ENCODE measurements at places on chromosomes 2 and 18. TPM values are rescaled to one million over a fixed set of nuclear protein-coding genes. Genes with fewer than 3 reads are reported as not detected.
A peak's percentile ranks its signal among the peaks of the same experiment; 100 is the strongest.

The MC5R gene
- not detected for total RNA-seq

The CRYGC gene
- total RNA-seq = not detected

The ASPRV1 gene
- total RNA-seq = 0.33 TPM

The KCNS3 gene
- 1.3 TPM for total RNA-seq

The ARHGAP28 gene
- total RNA-seq = 27.2 TPM

The BMP10 gene
- not detected for total RNA-seq

GRCh38 chr18:45408218-45408617 lies 207.1 kb upstream of the SLC14A2 start:
- H3K27me3 ChIP-seq = no peaks in the 10 kb centered on the region
- DNase-seq = no peak
- no peak overlapping the region for H3K27ac ChIP-seq
- no peaks in the 10 kb centered on the region for H3K36me3 ChIP-seq
- no peak overlapping the region for H3K4me3 ChIP-seq

DNA sequence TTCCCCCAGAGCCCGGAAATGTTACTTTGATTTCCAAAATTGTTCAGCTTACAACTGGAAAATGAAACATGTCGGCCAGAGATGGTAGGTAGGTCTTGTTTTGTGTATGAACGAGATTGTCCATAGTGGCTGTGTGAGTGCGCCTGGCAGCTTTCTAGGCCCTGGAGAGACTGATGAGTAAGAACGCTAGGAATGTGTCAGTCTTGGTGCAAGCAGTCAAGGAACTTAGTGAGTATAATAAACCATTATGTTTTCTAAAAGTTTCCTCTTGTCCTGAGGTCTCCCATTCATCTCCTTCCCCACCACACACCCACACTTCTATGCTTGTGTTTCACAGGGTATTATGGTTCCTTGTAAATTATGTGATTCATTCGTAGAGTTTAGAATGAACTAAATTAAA lies 234.2 kb downstream of the CDH2 start:
- no peak overlapping the region for H3K4me3 ChIP-seq
- no peaks in the 10 kb centered on the region for H3K27me3 ChIP-seq
- no peaks in the 10 kb centered on the region for H3K4me1 ChIP-seq

DNA sequence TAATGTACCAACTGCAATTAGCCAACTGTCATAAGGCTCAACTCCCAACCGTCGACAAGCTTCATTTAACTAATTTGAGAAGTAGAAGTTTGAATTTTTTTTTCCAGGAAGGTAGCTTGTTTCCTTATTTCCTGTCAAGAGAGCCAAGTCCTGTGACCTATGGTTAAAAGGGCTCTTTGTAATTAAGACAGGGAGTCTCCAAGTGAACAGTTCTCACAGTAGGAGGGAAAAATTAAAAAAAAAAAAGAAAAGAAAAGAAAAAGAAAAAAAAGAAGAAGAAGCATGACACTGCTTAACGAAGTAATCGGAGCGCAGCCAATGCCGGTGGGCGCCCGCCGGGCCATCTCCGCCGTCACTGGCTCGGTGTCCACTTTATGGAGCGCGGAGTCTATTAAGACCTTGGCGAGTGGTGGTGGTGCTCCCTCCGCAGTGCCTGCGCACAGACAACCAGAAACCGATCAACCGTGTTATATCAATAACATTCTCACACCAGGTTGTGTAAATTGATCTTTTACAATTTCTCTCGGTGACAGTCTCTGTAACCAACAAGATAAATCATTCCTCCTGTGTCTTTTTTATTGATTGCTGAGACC lies 197.2 kb upstream of the POU3F3 start:
- H3K4me1 ChIP-seq = no peaks in the 10 kb centered on the region
- H3K36me3 ChIP-seq = no peaks in the 10 kb centered on the region
- no peaks in the 10 kb centered on the region for H3K27me3 ChIP-seq
- DNase-seq = no peak

GRCh38 chr2:120961396-120961795 lies 225.7 kb downstream of the GLI2 start:
- no peak overlapping the region for H3K4me3 ChIP-seq
- no peaks in the 10 kb centered on the region for H3K36me3 ChIP-seq
- H3K27ac ChIP-seq = no peak overlapping the region

DNA sequence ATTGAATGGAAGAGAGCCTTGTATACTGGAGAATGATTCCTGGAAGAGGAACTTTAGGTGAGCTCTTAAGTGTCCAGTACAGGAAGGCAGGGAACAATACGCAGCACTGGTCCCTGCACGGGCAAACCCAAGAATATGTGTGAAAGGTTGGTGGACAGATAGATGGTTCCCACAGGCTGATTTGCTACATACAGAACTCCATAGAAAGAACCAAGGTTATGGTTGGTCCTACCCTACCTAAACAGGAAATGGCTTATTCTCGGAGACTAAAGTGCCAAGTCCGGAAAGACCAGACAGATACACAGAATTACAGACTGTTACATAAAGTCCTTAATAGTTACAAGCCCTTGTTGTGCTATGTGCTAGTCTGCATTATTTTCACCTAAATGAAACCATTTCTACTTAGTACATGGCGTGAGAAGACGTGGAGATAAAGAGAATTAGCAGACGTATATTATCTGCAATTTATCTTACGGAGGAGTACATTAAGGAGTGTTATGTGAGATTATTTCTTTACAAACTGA lies 1.2 kb downstream of the REV1 start:
- peak; percentile 32 for DNase-seq
- peaks cover 2% of the 10 kb centered on the region for H3K27me3 ChIP-seq
- H3K4me1 ChIP-seq = peaks cover 6% of the 10 kb centered on the region

DNA sequence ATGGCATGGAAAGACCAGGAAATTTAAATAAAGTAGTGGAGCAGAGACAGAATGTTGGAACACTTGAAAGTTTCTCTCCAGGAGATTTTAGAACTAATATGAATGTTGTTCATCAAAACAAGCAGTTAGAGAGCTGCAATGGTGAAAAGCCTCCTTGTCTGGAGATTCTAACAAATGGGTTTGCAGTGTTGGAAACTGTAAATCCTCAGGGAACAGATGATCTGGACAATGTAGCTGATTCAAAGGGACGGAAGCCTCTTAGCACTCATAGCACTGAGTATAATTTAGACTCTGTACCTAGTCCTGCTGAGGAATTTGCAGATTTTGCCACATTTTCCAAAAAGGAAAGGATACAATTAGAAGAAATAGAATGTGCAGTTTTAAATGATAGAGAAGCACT lies 27.7 kb downstream of the AFTPH start:
- no peak for DNase-seq
- no peaks in the 10 kb centered on the region for H3K36me3 ChIP-seq
- no peak overlapping the region for H3K27ac ChIP-seq
- no peak overlapping the region for H3K4me3 ChIP-seq

DNA sequence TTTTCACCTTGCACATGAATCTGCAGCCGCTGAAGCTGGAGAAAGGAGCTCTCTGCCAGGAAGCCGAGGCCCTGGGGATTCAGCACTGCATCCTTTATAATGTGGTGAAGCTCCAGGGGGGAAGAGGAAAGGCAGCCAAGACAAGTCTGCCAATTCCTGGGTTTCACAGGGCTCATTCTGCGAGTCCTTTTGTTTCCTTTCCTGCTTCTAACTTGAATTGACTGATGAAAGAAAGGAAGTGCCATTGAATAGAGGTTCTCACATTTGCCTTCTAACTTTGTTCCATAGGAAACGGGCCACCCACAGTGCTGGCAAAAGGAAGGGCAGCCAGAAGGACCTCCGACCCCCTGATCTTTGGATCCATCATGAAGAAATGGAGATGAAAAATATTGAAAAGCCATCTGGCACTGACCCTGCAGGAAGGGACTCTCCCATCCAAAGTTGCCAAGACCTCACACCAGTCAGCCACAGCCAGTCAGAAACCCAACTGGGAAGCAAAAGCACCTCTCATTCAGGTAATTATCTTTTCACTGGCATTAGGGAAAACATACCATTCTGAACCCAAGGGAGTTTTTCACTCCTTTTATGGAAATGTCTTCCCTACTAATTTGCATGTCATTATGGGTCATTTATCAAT lies 765.4 kb downstream of the MBD2 start:
- DNase-seq = peak; percentile 14
- H3K4me1 ChIP-seq = no peaks in the 10 kb centered on the region
- no peaks in the 10 kb centered on the region for H3K27me3 ChIP-seq
- H3K36me3 ChIP-seq = no peaks in the 10 kb centered on the region
- no peak overlapping the region for H3K4me3 ChIP-seq
- no peak overlapping the region for H3K27ac ChIP-seq

DNA sequence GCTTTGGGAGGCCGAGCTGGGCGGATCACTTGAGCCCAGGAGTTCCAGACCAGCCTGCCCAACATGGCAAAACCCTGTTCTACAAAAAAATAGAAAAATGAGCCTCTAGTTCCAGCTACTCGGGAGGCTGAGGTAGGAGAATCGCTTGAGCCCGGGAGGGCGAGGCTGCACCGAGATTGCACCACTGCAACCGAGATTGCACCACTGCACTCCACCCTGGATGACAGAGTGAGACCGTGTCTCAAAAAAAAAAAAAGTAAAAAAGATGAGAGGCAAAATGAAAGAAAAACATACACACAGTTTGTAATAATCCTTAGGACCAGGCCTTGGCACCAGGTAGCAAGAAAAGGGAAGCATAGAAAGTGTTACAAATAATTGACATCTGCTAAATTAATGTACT lies 22.0 kb downstream of the RBM43 start:
- H3K36me3 ChIP-seq = no peaks in the 10 kb centered on the region
- no peaks in the 10 kb centered on the region for H3K4me1 ChIP-seq
- no peak for DNase-seq

DNA sequence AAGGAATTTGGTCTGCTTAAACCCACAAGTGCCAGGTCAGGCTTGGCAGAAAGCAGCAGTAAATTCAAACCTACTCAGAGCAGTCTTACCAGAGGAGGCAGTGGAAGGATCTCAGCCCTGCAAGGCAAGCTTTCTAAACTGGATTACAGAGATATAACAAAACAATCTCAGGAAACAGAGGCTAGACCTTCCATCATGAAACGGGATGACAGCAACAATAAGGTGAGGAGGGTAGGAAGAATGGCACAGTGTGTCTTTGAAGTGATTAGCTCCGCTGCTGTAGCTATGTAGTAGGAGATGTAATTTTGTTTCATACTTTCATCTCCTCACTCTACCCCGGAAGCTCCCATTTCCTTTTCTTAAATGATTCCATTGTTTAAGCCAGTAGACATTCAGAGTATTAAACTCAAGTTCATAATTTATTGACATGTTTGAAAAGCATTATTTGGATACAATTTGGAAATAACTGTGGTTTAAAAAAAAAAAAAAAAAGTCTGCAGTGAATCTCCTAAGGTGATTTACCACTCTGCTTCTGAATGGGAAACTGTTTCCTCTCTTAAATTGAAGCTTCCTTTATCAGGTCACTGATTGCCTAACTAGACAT lies 29.4 kb upstream of the DYSF start:
- no peak overlapping the region for H3K4me3 ChIP-seq
- no peaks in the 10 kb centered on the region for H3K4me1 ChIP-seq
- H3K27ac ChIP-seq = no peak overlapping the region
- H3K36me3 ChIP-seq = peaks cover 2% of the 10 kb centered on the region
- H3K27me3 ChIP-seq = no peaks in the 10 kb centered on the region

DNA sequence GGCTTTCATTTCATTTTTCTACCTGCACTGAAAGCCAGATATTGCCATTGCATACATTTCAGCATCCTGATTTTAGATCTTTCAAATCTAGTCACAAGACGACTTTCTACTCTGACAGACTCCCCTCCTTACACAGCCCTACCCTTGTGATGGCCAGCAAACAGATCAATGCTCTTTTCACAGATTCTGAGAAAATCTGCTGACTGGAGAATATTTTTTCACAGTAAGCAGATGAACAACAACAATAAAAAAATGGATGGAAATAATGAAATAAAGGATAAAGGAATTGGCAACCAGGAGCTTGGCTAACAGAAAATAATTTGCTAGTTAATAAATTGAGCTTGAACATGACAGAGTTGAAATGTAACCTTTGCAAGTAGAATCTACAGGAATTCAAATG lies 527.2 kb downstream of the IRS1 start:
- H3K4me3 ChIP-seq = no peak overlapping the region
- no peak for DNase-seq

DNA sequence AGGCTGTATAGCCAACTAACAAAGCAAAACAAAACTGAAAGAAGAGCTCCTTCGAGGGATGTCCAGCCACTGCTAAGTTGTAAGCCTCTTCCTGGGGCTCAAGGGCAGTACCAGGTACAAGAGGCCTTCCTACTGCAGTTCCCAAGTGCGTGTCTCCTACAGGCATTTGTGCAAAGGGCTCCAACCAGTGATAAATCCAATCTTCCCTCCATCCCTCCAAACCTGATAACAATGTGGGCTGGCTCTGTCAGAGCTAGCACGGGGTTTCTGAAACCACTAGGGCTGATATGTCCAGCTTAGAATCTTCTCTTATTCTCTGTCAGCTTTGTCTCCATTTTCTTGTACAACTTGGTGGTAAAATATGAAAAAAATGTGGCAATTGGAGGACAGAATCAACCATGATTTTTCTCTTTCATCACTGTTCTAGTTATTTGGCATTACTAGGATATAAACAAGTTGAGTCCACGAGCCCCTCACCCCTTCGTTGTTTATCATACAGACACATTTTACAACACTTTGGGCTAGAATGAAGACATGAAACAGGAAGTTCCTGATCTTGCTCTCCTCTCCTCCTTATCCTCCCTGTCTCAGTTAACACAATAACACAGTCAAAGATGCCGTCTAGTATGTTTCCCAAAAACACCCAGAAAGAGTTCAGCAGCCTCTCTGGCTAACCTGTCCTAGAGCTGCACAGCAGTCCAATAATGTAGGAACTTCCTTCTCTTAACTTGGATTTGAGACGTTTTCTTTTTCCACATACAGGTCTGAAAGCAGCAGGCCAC lies 35.4 kb upstream of the WIPF1 start:
- no peak overlapping the region for H3K27ac ChIP-seq
- no peaks in the 10 kb centered on the region for H3K27me3 ChIP-seq
- DNase-seq = no peak

DNA sequence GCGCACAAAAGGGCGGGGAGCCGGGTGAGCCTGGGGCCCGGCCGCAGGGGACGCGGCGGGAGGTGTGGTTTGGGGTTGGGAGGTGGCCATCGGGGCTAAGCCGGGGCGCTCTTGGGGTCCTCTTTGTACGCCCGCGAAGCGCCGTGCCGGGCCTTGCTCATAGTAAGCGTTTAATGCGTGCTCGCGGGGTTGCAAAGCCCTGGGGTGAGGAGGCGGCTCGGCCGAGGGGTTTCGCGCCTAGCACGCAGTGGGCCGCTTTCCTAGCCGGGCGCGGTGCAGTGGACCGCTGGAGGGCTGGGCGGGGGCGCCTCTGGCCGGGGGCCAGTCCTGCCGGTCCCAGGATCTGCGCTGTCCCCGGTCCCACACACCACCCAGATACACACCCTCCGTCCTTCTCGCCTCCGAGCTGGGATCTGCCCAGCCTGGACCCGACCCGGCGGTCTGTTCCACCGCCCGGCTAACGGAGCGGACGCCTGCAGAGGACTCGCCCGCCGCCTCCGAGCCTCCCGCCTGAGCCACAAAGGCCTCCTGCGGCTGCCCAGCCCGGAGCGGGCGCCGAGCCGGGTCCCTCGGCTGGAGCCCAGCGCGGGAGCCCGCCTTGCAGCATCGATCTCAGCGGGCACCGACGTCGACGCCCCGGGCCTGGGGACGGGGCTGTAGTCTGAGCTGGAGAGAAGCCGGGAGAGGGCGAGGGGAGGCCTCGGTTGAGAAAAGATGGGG lies 564 bp downstream of the DPYSL5 start:
- peaks cover 67% of the 10 kb centered on the region for H3K27me3 ChIP-seq
- H3K36me3 ChIP-seq = no peaks in the 10 kb centered on the region
- no peak for DNase-seq
- no peak overlapping the region for H3K4me3 ChIP-seq
- H3K4me1 ChIP-seq = peaks cover 2% of the 10 kb centered on the region

All from fibroblast of lung (primary cell).